ENCODE measurements at places on chromosomes 2 and 18.

- DNase-seq = no peak
These were observed 104.3 kb upstream of the CNGA3 start for GRCh38 chr2:98242003-98242402.

DNA sequence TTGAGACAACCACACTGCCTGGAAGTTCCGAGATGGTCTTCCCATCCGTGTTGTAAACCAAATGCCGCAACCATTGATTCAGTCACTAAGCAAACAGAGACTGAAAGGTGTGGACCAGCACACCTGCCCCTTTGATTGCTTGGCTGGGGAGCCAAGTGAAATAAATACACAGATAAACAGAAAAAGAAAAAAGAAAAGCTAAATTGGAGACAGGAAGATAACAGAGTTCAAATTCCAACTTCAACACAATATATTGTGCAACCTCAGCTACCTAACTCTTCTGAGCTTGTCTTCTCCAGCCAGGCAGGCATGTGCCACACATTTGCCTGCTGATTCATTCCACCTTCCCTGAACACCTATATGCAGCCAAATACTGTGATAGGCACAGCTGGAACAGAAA lies 110.9 kb downstream of the PID1 start:
- DNase-seq = no peak

GRCh38 chr2:65420712-65421431 lies 11.5 kb downstream of the SPRED2 start:
- DNase-seq = no peak

- no peak for DNase-seq
These were observed 35.8 kb upstream of the ZNF804A start for GRCh38 chr2:184562532-184562931.

DNA sequence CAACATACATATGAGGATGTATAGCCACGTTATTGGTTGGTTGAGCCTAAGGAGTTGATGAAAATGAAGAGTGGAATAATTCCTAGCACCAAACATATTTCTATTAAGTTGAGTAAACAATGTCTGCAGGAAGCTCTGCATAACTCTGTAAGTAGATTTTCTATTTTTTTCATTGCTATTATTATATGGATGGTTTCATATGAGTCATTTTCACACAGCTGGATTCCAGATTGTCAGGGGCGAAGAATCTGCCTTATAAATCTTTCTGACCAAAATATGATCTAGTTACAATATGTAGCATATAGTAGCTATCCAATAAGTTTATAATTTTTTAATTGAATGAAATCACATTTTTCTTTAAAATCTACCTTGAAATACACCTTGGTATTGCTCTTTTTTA lies 468.0 kb upstream of the PKDCC start:
- no peak for DNase-seq

All from stimulated activated CD4-positive, alpha-beta T cell treated with anti-CD3 and anti-CD28 coated beads, Interleukin-1b, Interleukin-23, amount 100 ng/mL, for 48 hours (primary cell).